ENCODE measurements at places on chromosomes 4 and X.

DNA sequence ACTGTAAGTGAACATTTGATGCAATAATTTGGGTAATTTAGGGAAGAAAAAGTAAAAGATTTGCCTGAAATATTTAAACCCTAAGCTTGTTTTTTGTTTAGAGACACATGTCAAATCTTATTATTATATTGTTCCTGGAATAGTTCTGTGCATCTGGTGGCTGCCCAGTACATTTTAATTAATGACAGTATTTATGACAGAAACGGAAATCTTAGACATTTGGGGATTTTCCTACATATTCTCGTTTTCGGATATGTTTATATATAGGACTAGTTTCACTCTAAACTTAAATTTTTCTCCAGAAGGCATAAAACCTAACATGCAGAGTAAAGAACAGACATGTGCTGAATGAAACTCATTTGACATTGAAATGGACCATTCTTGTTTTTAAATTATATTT lies 125.6 kb upstream of the PAQR3 start:
- no peak for DNase-seq

DNA sequence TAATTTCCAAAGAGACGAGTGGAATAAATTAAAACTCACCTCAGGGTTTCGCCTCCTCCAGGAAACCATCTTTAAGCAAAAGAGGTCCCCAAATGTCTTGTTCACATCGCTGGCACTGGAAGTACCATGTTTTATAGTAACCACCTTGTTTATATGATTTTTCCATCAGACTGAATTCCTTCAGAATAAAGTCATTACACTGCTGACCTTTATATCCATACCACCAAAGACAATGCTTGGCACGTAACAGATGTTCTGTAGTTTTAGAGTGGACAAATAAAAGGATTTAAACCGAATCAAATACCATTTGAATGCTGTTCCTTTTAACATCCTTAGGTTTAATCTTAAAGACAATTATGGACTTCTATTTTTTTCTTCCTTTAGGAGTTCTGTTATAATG lies 4.7 kb downstream of the NUDT6 start:
- no peak for DNase-seq

- DNase-seq, result no peak
These were observed 81.9 kb upstream of the HUWE1 start for GRCh38 chrX:53768451-53768850.

- DNase-seq, result no peak
These were observed 21.2 kb upstream of the GPC3 start for GRCh38 chrX:134006484-134007161.

- no peak for DNase-seq
These were observed 18.0 kb downstream of the STAP1 start for GRCh38 chr4:67576538-67576937.

GRCh38 chr4:17327591-17327990 lies 184.3 kb downstream of the QDPR start:
- no peak for DNase-seq

DNA sequence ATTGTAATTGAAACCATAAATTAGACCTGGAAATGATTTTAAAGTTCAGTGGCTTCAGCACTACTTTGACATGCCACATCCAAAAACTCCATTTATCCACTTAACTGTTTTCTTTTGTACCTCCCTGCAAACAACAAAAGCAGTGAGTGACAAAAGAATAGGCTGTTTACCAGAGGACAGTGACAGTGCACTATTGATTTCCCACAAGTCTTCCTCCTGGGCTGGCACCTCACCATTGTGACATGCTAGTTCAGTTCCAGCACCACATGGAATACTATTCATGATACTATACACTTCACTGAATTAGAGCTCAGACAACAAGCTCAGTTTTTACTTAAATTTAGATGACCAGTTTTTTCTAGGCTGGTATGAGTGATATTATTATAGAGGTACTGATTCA lies 29.3 kb downstream of the MOSPD2 start:
- no peak for DNase-seq

Data from T-helper 9 cell (primary cell).